ENCODE measurements at places on chromosomes 4 and X.

DNA sequence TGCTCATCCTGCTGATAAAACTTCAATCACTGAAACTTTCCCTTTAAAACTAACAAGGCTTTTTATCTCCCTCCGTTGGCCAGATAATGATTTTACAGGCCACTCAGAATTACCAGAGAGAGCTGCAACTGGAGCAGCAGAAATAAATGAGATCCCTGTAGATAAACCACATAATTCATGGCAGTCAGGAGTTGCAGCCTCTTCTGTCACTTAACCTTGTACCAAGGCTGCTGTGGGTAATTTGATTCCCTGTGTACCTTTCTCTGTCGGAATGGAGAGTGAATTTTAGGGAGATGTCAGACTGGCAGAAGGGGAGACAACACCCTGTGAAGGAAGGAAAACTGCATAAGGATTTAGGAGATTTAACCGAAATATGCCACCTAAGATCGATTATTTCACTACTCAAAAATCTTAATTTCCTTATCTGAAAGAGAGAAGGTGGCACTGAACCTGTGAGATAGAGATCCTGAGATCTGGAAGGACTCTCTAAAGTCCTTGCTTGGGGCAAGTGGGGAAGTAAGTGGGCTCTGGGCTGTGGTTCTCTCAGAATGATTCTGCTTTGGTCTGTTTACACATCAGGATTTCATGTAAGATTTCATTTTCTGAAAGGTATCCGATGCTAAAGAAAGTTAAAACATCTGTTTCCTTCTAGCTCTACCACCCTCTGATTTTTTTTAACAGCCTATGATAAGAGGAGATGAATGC lies 14.3 kb upstream of the TSPAN5 start:
- peak; percentile 10 for DNase-seq

GRCh38 chrX:49309401-49309981 lies 6.0 kb downstream of the GAGE10 start:
- DNase-seq, result no peak

DNA sequence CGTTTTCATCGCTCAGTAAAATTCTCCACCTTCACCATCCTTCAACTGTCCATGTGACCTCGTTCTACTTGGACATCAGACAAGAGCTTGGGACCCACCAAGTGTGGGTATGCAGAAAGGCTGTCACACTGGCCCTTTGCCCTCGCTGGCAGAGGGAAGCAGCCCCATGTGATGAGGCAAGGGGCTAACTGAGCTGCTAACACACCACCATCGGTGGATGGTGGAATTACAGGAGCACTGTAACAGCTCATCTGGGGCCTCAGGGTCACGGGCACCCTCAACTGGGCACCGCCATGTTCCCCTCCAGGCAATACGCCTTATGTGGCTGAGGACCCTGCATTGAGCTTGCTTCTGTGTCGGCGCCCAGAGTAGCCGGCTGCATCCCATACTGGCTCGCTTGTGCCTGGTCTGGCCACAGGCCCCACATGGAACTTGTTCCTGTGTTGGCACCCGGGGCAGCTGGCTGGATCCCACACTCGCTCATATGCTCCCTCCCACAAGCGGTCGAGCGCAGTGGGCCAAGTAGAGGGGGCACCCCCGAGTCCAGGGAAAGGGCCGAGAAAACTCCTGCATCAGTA lies 109.5 kb downstream of the TAB3 start:
- DNase-seq, result no peak

DNA sequence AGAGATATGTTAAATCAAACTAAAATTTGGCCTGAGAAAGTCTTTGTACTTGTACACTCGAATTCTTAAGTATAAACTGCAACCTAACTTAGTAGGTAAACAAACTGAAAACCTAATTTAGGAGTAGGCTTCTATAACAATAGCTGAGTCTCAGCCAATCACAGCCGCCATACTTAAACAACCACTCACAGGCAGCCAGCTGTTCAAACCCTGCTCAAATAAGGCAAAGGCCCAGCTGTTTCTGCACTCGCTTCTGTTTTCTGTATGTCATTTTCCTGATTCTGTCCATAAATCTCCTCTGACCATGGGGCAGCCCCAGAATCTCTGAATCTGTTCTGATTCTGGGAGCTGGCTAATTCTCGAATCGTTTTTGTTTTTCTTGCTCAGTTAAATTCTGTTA lies 7.8 kb upstream of the PLS3 start:
- DNase-seq, result no peak

GRCh38 chr4:114019969-114020358 lies 40.5 kb upstream of the ARSJ start:
- DNase-seq, result no peak

GRCh38 chrX:75230296-75230695 lies 43.6 kb upstream of the UPRT start:
- no peak for DNase-seq

DNA sequence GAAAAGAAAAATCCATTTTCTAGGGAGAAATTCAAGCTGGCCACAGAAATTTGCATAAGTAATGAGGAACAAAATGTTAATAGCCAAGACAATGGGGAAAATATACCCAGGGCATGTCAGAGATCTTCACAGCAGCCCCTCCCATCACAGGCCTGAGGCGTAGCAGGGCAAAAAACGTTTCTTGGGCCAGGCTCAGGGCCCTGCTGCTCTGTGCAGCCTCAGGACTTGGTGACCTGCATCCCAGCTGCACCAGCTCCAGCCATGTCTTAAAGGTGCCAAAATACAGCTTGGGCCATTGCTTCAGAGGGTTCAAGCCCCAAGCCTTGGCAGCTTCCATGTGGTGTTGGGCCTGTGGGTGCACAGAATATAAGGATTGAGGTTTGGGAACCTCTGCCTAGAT lies 32.1 kb upstream of the TMPRSS11B start:
- DNase-seq, result no peak

- no peak for DNase-seq
Observed at GRCh38 chrX:39125834-39126233, 324.6 kb downstream of the MID1IP1 start.

DNA sequence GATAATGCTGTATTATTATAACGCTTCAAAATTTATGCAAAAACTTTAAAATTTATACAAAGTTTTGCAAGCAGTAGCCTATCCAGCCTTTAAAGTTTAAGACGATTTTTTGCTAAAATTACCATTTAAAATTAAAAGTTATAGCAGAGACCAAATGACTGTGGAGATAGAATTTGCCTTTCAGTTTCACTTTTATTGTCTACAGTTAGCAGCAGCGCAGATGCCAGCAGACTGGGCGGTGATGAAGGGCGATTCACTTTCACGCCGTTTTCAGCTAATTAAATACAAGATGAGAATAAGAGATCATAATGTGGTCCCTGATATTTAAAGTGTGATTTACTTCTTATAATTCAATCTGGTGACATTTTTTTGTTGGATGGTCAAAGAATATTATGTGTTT lies 1381.5 kb upstream of the ADGRL3 start:
- DNase-seq, result peak; percentile 0

DNA sequence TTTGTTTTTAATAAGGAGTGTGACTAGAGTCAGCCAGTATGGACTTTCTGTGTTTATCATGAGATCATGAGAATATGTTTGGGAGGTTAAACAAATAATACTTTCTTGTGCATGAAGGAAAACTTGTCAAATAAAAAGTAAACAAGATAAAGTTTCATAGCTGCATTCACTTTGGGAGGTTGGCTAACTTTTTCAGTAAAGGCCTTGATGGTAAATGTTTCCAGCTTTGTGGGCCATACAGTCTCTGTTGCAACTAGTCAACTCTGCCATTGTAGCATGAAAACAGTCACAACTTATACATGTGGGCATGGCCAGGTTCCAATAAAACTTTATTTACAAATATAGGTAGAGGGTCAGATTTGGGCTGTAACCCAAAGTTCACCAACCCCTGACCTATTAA lies 150.4 kb downstream of the MID1 start:
- no peak for DNase-seq

DNA sequence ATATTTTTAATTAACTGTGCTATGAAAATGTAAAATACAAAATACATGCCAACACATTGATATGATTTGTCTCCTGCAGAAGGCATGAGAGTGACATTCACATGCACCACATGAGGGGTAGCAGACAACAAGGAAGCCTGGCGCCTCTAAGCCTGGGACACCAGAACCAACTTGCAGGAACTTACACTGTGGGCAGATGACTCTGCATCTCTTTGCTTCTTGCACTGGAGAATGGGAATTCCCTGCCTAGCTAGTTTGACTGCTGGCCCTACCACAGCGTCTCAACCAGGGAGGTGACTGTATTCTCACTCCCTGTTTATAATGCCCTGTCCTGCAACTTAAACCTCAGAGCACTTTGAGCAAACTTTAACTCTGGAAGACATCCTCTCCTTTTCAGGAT lies 40.5 kb downstream of the PAGE2 start:
- no peak for DNase-seq

GRCh38 chrX:75746891-75747639 lies 38.0 kb downstream of the MAGEE2 start:
- no peak for DNase-seq

Measured in erythroblast (primary cell).